ENCODE measurements at places on chromosomes 2 and 18.

- DNase-seq = no peak
Observed at GRCh38 chr2:102788885-102789260, 27.0 kb downstream of the TMEM182 start.

GRCh38 chr2:18703555-18703954, 114.2 kb upstream of the NT5C1B start:
- DNase-seq = no peak

DNA sequence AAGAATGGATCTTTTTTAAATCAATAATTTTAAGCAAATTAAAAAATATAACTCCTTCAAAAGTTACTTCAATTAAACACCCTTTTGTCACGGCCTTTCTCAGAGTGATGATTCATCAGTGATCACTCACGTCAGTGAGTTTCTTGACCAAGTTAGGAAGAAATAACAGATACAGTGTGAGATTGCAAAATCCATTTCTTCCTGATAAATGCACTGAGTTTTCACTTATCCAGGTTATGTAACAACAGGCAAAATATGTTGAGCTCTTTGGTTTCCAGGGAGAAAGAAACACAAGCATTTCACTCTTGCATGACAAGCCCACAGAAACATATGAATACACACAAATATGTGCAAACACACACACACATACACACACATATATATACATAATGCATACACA, 195.9 kb upstream of the CYRIA start:
- peak; percentile 52 for DNase-seq

DNA sequence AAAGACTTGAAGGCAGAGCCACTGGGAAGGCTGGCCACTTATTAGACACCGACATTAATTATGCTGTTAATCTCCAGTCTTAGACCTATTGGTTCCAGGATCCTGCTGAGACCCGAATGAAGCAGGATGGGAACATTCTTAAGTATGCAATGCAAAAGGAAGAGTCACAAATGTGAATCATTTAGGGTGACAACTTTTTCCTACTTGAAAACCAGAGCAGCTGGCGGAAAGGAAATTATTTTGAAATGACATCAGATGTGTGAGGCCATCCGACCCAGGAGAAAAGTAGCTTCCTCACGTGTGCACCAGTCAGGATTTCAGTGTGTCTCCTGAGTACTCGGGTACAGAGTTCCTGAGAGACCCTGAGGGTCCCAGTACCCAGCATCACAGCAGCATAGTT, 222.9 kb upstream of the NCKAP5 start:
- no peak for DNase-seq

DNA sequence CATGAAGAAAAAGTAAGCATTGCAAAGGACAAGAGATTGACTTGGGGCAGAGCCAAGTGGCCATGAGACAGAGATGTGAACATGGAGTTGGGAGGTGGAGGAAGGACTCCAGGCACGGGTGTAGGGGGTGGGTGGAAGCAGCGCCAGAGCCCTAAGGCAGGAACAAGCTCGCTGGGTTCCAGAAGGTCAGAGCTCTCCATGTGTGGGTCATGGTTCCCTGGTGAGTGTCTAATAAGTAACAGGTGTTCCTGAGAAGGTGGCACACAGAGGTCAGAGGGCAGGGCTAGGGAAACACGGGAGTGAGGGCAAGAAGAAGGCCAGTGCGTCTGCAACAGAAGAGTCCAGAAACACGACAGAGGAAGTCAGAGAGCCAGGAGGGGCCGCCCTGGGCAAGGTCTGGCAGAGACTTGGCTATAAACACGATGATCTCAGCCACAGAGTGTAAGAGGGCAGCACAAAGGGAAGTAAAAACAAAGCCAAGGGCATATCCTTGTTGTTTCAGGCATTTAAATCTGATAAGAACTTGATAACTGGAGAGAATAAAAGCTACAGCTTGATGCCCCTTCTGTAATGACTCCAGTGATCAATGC, 260.8 kb downstream of the TGIF1 start:
- no peak for DNase-seq

DNA sequence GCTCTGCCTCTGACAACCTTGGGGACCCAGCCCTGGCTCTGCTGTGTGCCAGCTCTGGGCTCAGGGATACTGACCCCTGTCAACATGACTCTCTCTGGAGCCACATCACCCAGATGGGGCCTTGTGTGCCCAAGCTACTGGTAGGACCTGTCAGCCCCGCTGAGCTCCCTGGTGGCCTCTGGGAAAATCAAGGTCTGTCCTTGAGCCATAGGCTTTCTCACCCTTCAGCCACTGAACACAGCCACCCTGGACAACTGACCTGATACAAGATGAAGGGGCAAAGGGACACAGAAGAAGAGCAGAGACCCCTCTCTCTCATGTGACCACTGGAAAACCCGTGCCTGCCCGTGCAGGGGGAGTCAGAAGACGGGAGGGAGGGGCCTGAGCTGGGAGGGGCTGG, 7.8 kb downstream of the CCDC74A start:
- DNase-seq = no peak

GRCh38 chr2:105959357-105959756, 214.6 kb downstream of the NCK2 start:
- DNase-seq = no peak

GRCh38 chr2:64766841-64767669, 113.3 kb upstream of the SERTAD2 start:
- no peak for DNase-seq

DNA sequence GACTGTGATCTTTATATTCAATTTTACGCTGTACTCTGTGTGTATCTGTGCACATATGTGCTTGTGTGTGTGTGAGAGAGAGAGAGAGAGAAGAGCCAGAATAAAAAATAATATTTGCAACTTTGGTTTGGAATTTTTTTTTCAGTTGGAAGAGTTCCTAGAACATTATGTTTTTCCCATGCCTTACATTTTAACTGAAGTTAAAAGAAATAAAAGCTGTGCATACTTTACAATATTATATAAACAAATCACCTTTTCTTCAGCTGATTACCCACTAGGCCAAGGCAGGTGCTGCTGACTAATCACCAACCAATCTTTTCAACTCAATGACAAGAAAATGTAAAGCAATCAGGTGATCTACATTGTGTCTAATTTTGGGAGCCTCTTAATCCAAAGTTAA, 366.3 kb downstream of the NYAP2 start:
- no peak for DNase-seq

DNA sequence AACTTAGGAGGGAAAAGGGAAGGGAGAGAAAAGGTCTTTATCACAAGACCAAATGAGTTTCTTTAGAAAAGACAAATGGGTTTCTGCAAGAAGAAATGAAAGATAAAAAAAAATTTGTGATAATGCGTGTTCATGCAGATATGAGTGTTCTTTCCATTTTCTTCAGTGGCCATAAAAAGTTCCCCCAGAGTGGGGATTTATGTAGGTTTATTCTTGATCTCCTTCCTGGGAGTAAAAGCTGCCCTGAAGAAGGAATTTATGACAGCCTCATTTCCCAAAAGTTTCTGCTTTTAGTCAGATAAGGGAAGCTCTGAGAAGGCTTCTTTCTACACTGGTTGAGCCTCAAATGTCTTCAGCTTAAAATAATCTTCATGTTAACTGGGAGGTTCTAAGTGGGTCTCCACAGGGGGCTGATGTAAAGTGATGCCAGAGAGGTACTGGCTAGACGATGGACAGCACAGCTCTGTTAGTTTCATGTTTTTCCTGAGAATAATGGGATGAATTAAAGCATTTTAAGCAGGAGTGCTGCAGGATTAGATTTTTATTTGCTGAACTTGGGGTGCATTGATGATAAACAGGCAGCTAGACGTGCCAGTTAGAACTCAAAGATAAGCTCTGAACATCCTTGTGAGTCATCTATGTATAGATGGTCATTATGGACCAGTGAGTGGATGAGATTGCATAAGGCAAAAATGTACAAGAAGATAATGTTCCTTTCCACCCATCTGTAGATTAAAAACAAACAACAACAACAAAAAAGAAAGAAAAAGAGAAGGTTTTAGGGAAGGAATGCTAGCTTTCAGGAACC, 99.4 kb upstream of the MSH2 start:
- DNase-seq = no peak

- no peak for DNase-seq
Observed at GRCh38 chr2:218745559-218746469, 35.2 kb downstream of the TTLL4 start.

GRCh38 chr2:109446278-109447131, 167.3 kb downstream of the SEPTIN10 start:
- no peak for DNase-seq

GRCh38 chr2:103135679-103136078, 373.8 kb downstream of the TMEM182 start:
- no peak for DNase-seq

DNA sequence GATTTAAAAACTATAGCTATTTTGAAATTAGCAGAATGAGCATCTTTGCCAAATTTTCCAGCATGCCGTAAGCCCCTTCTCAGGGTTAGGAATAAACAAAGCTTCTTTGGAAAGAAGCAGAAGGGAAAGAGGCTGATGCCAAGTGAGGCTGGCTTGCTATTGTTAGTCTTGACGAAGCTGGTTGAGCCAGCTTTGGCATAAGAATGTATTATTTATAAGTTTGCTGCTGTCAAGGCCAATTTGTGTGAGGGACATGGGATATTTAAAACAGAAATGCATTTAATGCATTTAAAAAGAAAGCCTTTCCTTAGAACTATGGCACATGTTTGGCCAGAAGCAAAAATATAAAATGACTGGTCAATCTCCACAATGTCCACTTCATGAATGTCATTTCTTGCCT, 52.5 kb upstream of the TTN start:
- no peak for DNase-seq

GRCh38 chr2:161170958-161171932, 11.0 kb downstream of the TANK start:
- no peak for DNase-seq

DNA sequence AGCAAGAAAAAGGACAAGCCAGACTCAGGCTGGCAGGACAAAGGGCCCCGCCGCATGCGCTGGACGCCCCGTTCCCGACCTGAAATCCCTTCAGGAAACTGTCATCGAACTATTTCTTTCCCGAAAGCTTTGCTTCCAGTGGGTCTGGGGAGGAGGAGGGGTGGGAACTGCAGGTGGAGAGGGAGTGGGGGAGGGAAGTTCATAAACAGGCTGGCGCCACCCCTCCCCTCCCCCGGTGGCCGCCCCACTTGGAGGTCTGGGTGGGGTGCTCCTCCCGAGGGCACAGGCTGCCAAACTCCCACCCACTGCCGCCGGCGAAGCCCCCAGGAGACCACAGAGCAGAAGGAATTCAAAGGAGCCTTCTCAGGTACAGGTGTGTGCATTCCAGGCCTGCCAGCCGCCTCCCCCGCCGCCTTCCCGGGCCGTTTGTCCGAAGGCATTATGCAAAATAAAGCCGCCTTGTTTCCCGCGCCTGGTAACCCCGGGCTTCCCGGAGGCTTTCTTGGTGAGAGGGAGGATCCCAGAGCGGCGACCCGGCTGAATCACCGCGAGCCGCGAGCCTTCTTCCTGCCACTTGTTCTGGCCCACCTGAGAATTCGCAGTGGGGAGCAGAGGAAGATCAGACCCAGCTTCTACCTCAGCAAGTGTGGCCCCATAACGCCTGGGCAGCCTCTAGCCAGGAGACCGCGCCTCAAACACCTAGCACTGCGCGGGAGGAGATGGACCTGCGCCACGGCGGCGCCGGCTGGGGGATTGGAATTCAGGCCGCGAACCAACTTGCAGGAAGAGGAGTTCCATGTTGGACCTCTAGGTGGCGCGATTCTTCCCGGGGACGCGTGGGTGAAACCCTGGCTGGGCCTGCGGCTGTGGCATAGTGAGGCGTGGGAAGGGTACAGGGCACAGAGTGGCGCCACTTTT, 101.9 kb downstream of the FOXI3 start:
- peak; percentile 9 for DNase-seq

- no peak for DNase-seq
Observed at GRCh38 chr18:48949050-48949605, 1.6 kb downstream of the SMAD7 start.

DNA sequence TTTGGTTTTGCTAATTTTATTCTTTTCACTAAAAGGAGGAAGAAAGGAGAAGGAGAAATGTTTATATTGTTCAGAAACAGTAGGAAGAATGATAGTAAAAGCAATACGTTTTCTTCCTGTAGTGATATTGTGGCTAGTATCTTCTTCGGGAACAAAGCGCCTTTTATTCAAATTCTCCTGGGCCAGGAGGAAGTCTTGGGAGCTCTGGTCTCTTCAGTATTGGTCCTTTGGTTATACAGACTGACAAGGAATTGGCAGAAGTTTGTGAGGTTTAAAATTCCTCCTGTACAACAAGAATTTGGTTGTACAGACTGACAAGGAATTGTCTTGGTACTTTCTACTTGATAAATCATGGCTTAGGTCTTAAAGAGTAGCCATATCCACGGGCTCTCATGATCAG, 9.9 kb downstream of the GIGYF2 start:
- no peak for DNase-seq

- no peak for DNase-seq
Observed at GRCh38 chr2:233365861-233366520, 11.7 kb downstream of the DGKD start.

GRCh38 chr2:196534495-196534894, 105.0 kb upstream of the CCDC150 start:
- no peak for DNase-seq

DNA sequence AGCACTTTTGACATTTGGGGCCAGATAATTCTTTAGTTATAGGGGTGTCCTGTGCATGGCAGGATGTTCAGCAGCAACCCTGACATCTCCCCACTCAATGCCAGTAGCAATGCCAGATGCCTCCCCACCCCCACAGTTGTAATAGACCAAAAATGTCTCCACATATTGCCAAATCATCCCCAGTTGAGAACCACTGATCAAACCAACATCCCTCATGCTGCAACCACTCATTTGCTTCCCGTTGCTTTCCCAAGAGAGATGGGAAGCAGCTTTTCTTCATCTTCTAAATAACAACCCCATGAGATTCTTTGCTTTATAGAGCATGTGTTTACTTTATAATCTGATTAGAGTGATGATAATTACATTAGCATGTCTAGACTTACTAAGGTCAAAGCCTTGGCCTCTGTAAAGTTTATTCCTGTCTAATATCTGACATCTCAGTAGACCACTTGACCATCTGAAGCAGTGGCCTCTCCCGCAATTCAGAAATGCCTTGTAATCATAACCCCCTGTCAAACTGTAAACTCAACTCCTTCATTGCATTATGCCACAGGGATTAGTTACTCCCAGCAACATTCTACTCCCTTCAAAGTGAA, 28.7 kb upstream of the C1D start:
- DNase-seq = no peak

DNA sequence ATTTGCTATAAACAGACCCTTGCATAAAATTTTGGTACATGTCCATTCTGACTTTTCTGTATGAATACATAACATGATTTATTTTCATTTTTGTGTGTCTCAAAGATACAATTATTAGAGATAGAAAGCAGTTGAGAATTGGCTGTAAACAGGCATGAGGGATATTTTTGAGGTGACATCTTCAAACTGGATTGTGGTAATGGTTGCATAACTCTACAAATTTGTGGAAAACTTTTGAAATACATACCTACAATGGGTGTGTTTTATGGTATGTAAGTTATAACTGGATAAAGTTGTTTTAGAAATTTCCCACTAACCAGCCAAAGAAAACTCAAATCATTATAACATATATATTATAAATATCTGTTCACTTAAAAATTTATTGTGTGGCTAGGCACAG, 39.6 kb downstream of the GREB1L start:
- no peak for DNase-seq

GRCh38 chr2:143694335-143694734, 565.1 kb downstream of the ARHGAP15 start:
- no peak for DNase-seq

GRCh38 chr2:148982282-148982681, 56.2 kb upstream of the LYPD6B start:
- no peak for DNase-seq

GRCh38 chr18:50266248-50266704, at the start of gene CFAP53:
Gene CFAP53, minus strand, starts transcription at chr18:50266495. Its CDS starts 91 bp downstream, at chr18:50266404.
- DNase-seq = peak; percentile 74

- DNase-seq = no peak
Observed at GRCh38 chr2:85733121-85733960, 20.4 kb upstream of the ATOH8 start.

- no peak for DNase-seq
Observed at GRCh38 chr2:241445426-241445825, 63.0 kb downstream of the STK25 start.
